ENCODE measurements at places on chromosomes 12 and 14.

DNA sequence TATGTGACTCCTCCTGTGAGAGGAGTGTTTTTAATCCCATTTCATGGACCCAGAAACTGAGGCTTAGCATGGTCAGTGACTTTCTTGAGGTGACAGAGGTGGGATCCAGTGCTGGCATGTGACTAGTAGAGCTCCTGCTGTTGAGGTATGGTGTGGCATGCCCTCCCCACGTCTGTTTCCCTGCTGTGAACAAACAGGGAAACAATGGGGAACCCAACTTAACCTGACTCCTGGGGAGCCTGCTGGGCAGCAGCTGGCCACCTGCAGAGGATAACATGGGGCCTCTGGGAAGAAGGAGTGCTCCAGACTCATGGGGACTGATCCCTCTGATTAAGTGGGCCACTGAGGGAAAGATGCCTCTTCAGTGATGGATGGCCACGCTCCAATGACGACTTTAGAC is 114.0 kb downstream of the BEGAIN start:
- DNase-seq: no peak

GRCh38 chr12:29559198-29559597 is 61.7 kb upstream of the OVCH1 start:
- no peak for DNase-seq

DNA sequence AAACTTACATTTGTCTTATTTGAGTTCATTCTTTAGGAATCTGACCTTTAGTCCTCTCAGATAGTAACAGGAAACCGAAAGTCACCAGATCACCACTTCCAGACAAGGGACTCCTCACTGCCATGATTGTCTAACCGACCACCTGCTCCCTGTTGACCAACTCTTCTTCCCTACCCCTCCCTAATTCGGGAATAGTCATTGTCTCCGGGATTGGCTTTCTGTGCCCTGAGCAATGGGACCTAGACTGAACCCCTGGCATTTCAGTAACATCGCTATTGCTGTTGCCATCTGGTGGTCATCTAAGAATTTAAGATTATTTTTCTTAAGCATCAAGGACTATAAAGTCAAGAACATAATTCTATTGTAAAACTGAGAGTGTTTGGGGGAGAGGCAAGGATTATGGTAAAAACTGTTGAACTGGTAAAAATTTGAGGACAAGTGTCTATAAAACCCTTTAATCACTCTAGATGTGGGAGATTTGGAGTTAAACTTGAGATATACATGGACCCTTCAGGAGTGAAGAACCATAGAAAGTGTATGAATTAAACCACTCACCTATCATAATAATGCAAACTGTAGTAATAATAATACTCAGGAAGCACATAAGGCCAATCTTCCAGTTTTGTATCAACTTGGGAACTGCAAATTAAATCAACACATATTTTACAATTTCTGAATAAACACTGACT is 6.3 kb downstream of the CLEC2A start:
- no peak for DNase-seq

DNA sequence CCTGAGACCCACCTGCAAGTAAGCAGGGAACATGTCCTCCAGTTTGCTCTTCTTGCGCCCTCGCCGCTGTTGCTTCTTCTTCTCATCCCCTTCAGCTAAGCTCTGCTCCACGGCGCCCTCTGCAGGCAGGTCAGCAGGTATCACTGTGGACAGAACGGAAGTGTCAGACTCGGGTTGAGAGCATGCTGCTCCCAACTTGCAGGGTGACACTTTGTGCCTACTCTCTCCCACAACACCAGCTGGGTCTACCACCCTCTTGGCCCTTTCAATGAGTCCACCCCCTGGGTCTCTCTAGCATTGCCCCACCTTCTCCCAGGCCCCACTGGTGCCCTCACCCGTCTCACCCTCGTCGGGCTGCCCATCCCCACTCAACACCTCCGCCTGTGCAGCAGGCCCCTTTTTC is 16.7 kb downstream of the KMT2D start:
- peak; percentile 71 for DNase-seq

DNA sequence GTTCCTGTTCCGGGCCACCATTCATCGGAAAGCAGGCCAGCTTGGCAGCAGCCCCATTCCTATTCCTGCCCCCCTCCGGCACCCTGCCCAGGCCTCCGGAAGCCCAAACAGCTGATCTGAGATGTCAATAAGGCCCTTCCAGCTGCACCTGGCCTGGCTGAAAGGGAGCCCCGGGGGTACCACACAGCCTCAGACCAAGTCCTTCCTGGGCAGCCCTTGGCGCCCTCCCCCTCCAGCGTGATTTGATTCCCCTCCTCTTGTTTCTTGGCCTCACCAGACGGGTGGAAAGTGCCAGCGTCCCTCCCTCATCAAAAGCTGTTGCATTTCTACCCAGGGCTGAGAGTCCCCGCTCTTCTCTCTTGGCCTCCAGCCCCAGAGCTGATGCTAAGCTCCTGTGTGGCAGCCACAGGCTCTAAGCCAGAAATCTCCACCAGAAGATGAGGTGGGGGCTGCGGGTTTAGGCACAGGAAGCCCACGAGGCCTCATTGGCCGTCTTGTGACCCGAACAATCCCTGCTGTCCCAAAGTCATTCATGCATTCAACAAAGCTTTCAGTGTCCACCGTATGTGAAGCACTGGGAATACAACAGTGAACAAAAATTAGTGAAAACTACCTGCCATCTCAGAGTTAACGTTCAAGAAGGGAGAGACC is 215.4 kb downstream of the SLC41A2 start:
- DNase-seq: no peak

DNA sequence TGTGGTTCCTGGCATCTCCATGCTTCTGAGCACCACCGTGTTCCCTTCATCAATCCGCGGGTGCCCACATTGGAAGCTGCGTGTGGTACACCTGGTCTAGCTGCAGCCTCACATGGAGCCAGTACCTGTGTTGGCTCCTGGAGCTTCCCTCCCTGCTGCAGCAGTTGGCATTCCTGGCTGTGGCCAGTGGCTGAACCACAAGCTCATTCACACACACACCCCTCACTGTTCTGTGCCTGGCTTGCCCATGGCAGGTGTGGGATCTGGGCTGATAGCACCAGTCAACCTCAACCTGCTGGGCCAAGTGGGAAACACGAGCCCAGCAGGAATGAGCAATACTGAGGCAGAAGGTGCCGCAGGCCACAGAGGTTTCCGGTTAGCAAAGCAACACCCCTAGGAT is 256.2 kb upstream of the LRFN5 start:
- no peak for DNase-seq
